ENCODE measurements at places on chromosomes 4 and X.
A peak's percentile ranks its signal among the peaks of the same experiment; 100 is the strongest.

- DNase-seq = no peak
These were observed 136.1 kb upstream of the MID1 start for GRCh38 chrX:10756441-10756840.

- DNase-seq = no peak
These were observed 25.6 kb upstream of the MMRN1 start for GRCh38 chr4:89868999-89869589.

GRCh38 chr4:76017056-76017686 is 6.1 kb downstream of the CXCL10 start:
- no peak for DNase-seq

DNA sequence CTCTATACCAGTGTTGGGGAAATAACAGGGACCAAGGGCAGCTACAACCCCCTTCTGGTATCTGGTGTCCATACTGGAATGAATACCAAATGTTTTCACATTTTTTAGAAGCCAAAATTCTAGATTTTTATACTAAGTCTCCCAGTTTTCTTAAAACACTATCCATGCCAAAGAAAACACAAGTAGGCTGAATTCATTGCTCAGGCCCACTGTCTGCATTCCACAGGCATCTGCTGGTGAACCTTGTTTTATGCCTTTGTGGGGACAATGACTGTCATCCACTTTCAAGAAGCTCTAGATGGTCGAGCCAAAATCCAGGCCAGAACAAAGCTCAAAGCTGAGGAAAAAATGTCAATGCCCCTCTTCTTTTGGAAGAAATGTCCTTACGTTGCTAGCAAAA is 213.4 kb upstream of the RASGEF1B start:
- no peak for DNase-seq

- no peak for DNase-seq
These were observed 244.7 kb downstream of the CBR4 start for GRCh38 chr4:168765322-168765721.

- no peak for DNase-seq
These were observed 28.3 kb downstream of the TMEM144 start for GRCh38 chr4:158238575-158238974.

GRCh38 chrX:105820247-105820646 is 2.1 kb upstream of the NRK start:
- DNase-seq = no peak

DNA sequence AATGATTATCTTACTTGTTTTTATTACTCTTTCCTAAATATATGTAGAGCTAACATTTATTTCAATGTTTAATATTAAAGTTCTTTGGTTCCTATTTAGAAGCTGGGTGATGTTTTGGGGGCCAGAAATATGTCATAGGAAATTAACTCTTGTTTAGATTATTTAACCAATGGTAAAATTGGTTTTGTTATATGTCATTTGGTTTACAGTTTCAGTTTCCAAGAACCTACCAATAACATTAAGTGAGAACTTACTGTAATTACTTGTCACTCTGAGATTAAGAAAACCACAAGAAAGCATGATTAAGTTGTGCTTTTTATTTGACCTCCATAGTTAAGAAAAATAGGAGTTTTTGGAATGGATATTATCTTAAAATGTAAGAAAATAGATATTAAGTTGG is 121.2 kb downstream of the NDST3 start:
- no peak for DNase-seq

DNA sequence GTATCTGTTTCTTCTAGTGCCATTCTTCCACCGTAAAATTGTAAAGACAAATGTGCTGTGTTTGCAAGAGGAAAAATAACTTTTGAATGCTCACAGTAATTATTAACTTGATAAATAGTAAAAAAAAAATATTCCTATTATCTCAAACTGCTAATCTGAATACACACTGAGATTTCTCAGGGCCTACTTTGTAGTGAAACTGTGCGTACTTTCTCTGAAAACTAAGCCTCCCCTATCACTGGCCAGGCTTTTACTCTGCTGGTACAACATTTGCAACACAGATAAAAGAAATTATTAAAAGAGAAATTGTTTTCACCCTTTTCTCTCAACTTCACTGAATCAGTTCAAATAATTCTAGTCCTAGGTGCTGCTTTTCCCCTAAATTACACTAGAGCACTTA is 137.3 kb downstream of the PRDM5 start:
- DNase-seq = no peak

GRCh38 chr4:163611784-163612445 is 117.4 kb downstream of the TMA16 start:
- DNase-seq = no peak

DNA sequence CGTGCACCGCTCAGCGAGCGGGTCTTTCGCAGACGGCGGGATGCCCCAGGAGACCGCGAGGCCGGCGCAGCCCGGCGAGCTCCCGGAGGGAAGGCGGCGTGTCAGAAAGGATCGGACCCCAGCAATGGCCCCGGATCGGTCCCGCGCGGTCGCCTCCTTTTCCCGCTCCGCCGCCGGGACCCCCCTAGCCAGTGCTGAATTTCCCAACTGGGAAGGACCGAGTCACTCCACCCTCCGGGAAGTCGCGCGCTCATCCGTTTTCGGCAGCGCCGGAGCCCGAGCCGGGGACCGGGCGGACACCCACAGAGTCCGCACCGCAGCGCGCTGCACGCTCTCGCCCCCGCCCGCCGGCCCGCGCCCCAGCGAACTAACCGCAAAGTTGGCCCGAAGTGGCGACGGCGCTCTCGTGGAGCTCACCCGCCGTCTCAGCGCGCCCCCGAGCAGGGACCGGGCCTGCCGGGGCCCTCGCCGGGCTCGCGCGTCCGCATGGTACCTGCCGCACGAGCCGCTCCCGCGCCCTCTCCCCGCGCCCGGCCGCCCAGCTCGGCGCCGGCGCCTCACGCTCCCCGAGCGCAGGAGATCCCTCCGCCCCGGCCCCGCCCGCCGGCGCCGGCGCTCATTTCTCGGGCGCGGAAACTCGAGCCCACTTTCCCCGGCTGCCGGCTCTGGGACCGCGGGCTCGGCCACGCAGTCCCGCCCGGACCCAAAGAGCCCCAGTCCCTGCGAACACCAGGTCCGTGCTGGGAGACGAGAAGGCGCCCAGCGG is at the start of gene FAT1:
Gene FAT1 (minus strand): TSS at position 565 of the 766 bp plus-strand sequence. CDS start 14,029 bp downstream, outside the sequence.
- no peak for DNase-seq

- DNase-seq = no peak
These were observed 554.8 kb upstream of the PABPC4L start for GRCh38 chr4:134756421-134756820.

GRCh38 chr4:51866835-51867234 is 23.9 kb downstream of the DCUN1D4 start:
- DNase-seq = no peak

DNA sequence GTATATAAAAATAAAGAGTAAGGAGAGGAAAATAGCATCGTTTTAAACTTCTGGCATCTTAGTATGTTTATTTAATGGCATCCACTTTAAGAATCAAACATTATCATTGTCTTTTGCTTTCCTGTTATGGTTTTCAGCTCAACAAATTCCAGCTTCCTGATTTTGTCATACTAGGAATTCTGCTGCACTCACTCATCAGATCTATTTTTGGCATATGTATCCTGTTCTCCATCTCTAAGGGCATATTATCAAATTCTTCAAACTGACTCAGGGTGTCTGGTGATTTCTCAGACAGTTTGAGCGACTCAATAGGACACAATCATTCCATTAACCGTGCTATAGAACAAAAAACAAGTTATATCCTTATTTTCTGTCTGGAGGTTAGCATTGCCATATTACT is 248.5 kb upstream of the DIAPH2 start:
- no peak for DNase-seq

- no peak for DNase-seq
These were observed 12.2 kb downstream of the RGS12 start for GRCh38 chr4:3304831-3305609.

DNA sequence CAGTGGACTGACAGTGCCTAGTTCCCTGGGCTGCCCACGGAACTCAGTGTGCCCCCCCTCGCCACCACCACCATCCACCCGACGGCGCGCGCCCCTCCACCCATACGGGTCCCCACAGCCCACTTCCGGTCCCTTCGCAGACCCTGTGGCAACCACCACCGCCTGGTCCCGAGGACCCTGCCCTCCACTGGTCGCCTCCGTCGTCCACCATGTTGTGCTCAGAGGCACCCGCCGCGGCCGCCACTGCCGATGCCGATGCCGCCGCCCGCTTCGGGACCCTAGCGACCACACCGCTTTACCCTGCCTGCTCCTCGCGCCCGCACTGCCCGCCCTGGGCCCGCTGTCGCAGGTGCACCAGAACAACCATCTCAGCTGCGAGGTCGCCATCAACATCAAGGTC is 66.5 kb upstream of the LANCL3 start:
- no peak for DNase-seq

DNA sequence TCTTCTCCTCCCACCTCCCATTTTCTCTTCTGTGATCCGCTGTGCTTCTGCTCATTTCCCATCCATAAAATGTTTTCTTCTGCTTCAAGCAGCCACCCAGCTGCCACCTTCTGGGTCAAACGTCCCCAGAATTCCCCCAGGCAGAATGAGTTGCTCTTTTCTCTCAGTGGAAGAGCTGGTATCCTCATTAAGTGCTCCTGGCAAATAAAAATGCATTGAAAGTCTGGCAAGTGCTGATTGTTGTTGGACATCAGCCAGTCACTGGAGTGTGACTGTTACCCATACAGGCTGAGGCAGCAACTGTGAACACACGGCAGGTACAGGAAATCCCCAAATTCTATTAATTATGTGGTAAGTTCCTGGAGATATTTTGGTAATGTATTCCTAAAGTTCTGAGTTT is 52.6 kb downstream of the LIMCH1 start:
- no peak for DNase-seq

DNA sequence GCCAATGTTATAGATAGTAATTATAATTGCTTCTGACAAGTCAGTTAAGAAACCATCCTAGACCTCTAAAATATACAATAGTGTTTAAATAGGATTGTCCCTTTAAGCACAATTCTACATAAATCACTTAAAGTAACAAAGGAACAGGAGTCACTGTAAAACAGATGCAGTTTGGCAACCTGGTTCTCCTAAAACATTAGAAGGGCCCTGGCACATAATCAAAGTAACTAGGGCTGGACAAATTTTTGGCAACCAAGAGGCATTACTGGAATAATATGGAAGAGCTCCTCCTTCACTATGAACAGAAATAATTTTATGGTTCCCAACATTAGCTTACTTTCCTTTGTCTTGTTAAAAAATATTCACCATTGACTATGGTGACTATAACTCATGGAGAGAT is 75.0 kb upstream of the CCDC160 start:
- DNase-seq = no peak

- DNase-seq = no peak
These were observed 9.4 kb downstream of the SUPT20HL1 start for GRCh38 chrX:24369816-24370215.

DNA sequence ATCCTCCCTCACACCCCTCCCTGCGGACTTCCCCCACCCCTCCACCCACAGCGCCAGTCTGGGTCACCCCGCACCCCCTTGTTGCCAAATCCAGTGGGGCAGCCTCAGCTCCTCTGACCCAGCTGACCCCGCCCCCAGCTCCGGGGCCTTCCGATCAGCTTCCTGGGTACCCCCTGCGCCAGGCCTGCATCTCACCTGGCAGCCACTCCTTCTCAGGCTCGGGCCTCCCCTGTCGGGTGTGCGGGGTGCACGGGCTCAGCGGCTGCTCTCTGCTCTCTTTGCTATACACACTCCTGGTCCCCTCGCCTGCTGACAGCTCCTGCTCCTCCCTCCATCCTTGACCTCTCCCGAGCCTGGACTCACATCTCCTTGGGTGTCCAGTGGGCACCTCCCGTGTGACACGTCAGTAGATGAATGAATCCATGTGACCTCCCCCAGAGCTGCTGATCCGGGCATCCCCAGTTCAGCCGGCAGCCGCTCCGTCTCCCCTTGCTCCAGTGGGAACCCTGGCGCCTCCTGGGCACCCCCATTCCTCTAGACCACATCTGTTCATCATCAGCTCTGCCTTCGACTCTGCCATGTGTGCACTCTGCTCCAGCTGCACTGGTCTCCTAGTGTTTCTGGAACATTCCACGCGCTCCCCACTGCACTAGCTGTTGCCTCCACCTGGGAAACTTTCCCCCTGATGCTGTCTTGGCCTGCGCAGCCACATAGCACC is 9.9 kb downstream of the CFAP99 start:
- no peak for DNase-seq

DNA sequence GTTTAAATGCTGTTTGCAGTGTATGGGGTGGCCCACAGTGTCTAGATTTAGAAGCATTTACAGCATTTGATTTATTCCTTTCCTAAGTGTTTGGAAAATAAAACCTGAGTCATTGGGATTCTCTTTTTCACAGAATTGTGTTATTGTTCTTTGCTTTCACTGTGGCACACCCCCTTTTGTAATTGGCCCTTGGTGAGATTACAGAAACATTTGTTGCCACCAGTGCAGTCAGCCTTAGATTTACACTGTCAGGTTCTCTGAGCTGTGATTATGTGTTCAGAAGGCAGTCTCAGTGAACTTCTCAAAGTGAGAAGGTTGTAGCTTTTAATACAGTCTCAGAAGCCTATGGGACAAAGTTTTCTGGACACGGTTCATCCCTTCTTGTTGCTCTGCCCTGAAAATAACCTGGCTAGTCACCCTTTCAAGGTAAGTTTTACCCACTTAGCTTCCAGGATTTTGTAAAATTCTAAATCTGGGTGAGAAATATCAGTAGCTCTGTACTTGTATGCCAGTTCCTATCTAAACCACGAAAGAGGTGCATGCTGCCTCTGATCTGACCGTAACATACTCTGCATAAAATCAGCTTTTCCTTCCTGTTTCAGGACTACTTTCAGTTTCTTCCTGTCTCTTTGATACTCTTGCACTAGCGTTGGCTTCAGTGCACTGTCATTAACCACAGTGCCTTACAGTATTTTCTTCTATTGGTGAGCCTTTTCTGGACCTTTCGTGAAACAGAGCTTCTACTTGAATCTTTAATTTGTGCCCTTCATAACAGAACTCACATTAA is 12.6 kb downstream of the RUFY3 start:
- DNase-seq = peak; percentile 82

DNA sequence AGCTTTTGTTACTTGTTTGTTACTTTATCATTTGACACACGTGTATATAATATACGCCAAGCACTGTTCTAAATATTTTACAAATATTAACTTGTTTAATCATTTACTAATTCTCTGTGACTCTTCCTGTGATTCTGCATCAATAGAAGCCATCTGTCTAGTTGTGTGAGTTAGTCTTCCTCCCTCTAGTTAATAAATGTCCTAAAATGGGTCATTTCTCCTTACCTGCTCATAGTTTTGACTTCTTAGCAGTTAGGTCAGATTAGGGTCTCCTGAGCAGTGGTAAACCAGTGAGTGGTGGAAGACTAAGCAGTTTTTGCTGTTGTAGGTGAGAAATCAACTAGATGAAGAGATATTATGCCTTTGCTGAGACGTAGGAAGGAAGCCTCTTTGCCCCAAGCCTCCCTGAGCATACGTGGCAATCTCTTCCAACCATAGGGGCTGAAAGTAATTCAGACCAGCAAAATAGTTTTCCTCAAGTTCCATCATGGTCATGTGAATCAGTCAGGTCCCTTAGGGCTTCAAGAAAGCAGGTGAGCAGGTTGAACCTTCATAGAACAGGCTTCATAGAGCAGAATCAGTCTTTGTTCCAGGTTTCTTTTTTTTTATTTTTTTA is 38.7 kb upstream of the THOC2 start:
- DNase-seq = no peak

Measured in activated CD4-positive, alpha-beta T cell treated with anti-CD3 and anti-CD28 coated beads, Interleukin-2, Interleukin-4, amounts not matched to agents 100 ng/mL and 50 ng/mL, durations not matched to agents 16 hours and 8 hours (primary cell).